ENCODE measurements at places on chromosomes 1 and 21.

DNA sequence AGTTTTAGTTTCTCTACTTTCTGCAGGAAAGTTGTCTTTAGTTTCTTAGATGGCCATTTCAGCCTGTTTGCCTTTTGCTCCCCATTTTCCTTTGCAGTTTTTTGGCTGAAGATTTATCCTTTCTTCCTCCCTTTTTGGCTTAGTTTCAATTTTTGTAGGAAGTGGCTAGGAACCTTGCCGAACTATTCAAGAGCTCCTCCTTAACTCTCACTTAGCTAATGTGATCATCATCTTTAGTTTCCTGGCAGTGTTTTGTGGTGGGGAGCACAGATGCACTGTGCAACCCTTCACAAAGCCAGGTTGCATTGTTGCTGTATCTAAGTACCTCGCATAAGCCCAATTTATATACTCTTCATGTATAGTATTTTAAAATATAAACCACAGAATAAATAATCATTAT, 28.8 kb upstream of the CCDC181 start:
- DNase-seq = no peak

- no peak for DNase-seq
Observed at GRCh38 chr1:104878203-104878909, 1128.7 kb downstream of the AMY1C start.

GRCh38 chr1:247824023-247824422, at the start of gene OR14A16:
Gene OR14A16, minus strand, starts transcription at chr1:247824119. Its CDS starts 8,390 bp downstream, at chr1:247815729.
- no peak for DNase-seq

- DNase-seq = no peak
Observed at GRCh38 chr21:41349619-41350390, 12.0 kb upstream of the MX2 start.

GRCh38 chr1:118563981-118564951, 379.2 kb upstream of the SPAG17 start:
- peak; percentile 6 for DNase-seq

DNA sequence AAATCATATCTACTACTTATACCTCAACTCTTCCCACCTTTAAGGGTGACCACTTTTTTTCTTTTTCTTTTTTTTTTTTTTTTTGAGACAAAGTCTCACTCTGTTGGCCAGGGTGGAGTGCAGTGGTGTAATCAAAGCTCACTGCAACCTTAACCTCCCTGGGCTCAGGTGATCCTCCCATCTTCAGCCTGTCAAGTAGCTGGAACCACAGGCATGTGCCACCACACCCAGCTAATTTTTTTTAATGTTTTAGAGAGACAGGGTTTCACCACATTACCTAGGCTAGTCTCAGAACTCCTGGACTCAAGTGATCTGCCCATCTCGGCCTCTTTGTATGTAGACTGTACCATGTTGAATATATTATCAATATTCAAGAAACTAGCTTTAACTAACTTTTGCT, 39.4 kb downstream of the NRDC start:
- DNase-seq = no peak

GRCh38 chr21:30255679-30256078, 27.1 kb downstream of the KRTAP24-1 start:
- no peak for DNase-seq

DNA sequence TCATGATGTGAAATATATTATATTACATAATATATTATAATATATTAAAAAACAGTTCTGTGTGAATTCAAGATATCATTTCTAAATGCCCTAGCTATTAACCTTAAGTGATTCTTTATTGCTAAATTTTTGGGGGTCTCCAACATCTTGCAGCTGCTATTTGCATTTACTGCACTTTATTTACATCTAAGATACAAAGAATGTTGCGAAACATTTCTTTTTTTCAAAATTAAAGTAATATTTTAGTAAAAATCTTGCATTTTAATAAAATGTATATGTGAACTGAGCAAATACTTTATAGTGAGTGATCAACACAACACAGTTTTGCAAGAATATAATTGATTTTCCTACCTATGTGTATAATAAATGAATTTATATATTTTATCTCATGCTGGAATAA, 181.1 kb downstream of the LRRC40 start:
- DNase-seq = no peak

GRCh38 chr1:47226121-47226838, 5.7 kb downstream of the TAL1 start:
- DNase-seq = no peak

DNA sequence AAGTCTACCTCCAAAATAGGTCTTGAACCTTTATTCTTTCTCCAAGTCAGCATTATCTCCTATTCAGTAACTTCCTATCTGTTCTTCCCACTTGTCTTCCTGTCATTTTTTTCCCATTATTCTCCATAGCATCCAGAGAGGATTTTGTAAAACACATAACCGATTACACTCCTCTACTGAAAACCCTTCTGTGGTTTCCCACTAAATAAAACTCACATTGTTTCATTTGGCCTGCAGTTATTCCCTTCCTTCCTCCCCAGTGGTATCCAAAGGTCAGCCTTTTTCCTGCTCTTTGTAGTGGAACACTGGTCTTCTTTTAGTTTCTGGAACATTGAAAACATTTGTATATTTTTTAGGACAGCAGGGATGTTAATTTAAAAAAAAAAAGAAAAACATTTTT, 266.0 kb downstream of the GPR52 start:
- DNase-seq = no peak

- no peak for DNase-seq
Observed at GRCh38 chr1:235737751-235738150, 88.2 kb upstream of the GNG4 start.

- DNase-seq = no peak
Observed at GRCh38 chr1:222040121-222040805, 298.4 kb upstream of the DUSP10 start.

DNA sequence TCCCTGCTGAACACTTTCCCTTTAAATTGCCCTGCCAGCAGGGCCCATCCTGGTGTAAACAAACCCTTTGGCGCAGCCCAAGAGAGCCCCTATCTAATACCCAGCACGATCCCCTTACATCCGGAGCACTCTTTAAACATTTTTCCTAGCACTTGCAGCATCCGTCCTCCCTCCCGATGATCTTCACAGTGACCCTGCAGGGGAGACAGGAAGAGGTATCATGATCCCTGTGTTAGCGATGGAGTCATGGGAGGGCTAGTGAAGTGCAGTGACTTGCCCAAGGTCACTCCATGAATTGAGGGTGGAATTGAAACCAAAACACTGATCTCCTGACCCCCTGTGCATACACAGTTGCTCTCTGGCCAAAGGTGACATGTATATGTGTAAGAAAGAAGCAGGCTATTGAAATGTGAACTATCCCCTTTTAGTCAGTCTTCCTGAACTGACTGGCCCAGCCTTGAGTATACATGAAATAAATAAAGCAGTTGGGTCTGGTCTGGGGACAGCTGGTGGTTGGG, 9.8 kb upstream of the KCNQ4 start:
- DNase-seq = no peak

GRCh38 chr1:232334811-232335210, 295.1 kb downstream of the SIPA1L2 start:
- DNase-seq = no peak

GRCh38 chr1:150798525-150798924, 9.5 kb downstream of the CTSK start:
- DNase-seq = no peak

DNA sequence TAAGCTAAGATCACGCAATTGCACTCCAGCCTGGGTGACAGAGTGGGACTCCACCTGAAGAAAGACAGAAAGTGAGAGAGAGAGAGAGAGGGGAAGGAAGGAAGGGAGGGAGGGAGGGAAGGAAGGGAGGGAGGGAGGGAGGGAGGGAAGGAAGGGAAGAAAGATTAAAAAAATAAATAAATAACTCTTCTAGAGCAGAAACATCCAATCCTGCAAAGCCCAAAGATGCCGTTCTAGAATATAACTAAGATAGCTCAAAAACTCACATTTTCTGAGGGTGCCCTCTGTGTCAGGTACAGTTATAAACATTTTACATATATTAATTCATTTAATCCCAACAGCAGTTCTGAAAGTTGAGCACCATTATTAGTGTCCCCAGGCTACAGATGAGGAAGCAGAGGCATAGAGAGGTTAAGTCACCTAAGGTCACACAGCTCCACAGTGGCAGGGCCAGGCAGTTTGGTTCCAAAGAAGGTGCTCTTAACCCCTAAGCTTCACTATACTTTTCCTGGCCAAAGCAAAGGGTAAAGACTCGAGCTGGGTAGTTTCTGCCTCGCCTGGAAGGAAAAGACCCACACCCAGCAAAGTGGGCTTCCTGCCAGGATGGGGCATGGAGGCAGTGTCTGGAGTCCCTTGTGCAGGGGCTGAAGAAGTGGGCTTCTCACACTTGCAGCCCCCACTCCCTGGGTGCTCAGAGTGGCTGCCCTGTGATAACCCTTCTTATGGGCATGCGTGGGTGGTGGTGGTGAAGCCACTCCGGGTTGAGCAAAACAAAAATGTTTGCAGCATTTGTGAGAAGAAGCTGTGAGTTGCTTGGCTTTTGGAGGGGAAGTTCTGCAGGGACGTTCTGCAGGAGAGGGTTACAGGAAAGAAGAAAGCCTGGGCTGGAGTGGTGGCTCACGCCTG, 7.9 kb upstream of the PIK3CD start:
- no peak for DNase-seq

- no peak for DNase-seq
Observed at GRCh38 chr1:181676269-181676668, 193.0 kb downstream of the CACNA1E start.

GRCh38 chr21:39690454-39690853, 54.5 kb upstream of the IGSF5 start:
- no peak for DNase-seq

- no peak for DNase-seq
Observed at GRCh38 chr1:118298397-118298796, 113.4 kb upstream of the SPAG17 start.

DNA sequence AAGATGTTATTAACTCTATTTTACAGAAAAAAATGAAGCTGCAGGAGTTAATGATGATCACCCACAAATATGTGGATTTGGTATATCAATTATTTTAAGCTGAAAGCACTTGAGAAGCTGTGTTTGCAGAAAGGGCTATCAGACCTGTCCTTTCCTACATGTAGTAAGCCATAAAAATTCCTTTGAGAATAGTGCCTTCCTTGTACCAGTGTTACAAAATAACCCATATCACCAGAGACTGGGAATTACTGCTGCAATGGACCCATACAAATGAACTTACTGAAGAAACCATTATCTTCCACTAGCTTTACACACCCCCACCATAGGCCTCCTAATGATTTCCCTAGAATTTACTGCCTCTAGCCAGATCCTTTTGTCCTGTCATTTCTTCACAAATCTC, 99.2 kb upstream of the ZRANB2 start:
- DNase-seq = no peak

- DNase-seq = no peak
Observed at GRCh38 chr1:109849655-109850054, 61.0 kb upstream of the CSF1 start.

DNA sequence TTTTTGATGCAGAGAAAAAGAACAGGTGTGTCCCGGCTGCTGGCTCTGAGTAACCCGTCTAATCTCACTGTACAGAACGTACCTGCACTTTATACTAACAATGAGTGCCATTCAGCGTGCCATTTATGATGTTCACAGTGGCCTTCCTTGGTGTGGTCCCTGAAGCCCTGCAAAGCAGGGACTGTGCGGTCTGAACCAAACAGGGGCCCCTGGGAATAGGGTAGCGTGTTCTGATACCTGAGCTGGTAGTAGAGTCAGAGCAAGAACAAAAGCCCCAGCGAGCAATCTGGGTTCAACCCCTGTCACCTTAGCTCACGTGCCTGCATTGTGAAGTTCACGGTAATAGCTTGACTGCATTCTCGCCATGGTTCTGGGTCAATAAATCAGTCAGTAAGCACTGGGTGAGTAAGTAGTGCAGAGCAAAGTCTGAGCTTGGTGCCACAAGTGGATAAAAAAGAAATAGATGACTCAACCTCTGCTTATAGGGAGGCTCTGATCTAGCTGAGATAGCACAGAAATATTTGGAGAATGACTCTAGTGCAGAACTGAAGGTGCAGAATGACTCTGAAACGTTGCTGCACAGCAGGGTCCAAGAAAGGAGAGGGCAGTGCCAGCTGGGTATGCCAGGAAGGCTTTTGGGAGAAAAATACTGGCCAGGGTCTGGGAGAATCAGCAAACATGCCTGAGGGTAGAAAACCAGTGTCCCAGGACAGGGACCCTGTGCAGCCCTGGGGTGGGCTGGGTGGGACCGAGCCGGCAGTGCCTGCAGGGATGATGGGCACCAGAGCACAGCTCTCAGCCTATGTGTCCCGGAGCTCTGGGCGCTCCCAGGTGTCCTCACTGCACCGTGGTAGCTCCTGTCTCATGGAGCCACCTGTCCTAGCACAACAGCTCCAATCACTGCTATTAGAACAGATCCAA, 125.9 kb downstream of the RHOU start:
- peak; percentile 70 for DNase-seq

DNA sequence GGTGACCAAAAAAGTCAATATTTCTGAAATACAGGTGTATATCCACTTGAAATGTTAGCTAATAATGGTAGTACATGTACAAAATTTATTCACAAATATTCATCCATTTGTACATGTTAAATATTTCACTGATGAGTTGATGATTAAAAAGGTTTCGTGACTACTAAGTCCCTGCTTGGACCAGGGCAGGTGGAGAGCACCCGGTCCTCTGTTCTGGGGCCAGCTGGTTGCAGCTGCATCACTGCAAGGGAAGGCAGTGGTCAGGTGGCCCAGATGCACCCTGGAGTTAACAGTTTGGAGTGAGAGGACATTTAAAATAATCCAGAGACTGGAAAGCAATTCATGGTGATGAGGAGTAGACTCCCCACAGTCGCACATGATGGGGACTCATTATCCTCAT, 141.2 kb downstream of the ZBTB18 start:
- no peak for DNase-seq

GRCh38 chr1:114224196-114224907, 70.7 kb upstream of the SYT6 start:
- DNase-seq = no peak

- no peak for DNase-seq
Observed at GRCh38 chr1:9440763-9441194, 98.5 kb upstream of the SLC25A33 start.

- no peak for DNase-seq
Observed at GRCh38 chr1:31731049-31731565, 27.3 kb upstream of the COL16A1 start.

- no peak for DNase-seq
Observed at GRCh38 chr1:174990382-174990999, 9.3 kb upstream of the CACYBP start.

Measured in fibroblast of skin of left biceps (primary cell).